ENCODE measurements at places on chromosomes 1 and 21. TPM values are rescaled to one million over a fixed set of nuclear protein-coding genes. Genes with fewer than 3 reads are reported as not detected.
A peak's percentile ranks its signal among the peaks of the same experiment; 100 is the strongest.

Gene DMRTA2
- not detected for total RNA-seq

DNA sequence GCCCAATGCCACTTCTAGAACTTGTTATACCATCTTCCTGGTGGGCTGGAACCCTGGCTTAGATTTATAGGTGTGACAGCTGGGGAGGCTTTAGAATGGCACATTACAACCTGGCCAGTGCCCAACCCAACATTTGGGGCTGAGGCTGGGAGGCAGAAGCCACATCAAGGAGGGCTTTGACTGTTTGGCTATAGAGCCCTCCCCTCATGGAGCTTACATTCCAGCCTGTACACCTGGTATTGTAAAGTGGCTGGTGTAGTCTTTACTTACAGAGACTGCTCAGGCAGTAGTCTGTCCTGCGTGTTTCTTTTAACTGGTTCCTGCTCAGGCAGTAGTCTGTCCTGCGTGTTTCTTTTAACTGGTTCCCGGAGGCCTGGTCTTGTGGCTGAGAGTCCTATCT is 10.0 kb upstream of the SLC2A1 start:
- no peak for DNase-seq

DNA sequence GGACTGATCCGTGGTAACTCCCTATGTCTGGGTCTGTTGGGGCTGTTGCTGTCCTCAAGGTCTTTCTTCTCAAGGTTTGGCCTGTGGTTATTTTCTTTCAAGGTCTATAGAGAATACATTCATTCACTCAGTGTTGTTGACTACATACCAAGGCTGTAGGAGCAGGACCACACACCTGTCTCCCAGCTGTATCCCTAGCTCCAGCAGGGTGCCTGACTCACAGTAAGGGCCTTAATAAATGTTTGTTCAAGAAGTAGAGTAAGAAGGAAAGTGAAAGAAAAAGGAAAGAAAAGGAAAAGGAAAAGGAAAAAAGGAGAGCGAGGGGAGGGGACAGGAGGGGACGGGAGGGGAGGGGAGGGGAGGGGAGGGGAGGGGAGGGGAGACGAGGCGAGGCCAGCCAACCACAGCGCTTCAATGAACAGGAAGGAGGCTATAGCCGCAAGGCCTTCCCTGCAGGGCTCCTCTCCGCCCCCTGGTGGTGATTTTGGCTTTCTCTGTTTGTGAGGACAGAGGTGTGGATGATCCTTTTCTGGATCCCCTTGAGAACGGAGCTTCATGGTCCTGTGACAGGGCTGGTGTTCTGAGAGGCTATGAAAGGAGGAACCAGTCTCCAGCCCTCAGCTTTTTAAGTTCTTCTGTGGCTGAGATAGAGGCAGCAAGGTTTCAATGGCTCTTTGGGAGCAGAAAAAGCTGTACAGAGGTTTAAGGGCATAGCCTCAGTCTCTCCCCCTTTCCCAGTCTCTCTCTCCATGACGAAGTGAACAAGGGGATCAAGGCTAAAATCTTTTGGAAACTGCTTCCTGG is 30.6 kb upstream of the LCE5A start:
- DNase-seq = peak; percentile 86

GRCh38 chr1:173405281-173405680 is 71.9 kb upstream of the PRDX6 start:
- DNase-seq = peak; percentile 40

Gene FCRL1
- total RNA-seq = not detected

DNA sequence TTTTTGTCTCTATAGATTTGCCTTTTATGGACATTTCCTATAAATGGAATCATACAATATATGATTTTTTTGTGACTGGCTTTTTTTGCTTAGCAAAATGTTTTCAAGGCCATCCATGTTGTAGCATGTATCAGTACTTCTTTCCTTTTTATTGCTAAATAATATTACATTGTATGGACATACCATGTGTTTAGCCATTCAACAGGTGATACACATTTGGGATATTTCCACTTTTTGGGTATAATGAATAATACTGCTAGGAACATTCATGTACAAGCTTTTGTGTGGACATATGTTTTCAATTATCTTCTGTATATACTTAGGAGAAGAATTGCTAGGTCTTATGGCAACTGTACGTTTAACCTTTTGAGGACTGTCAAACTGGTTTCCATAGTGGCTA is 47.4 kb downstream of the RIMS3 start:
- DNase-seq = no peak

Gene SLC45A1
- not detected for total RNA-seq

DNA sequence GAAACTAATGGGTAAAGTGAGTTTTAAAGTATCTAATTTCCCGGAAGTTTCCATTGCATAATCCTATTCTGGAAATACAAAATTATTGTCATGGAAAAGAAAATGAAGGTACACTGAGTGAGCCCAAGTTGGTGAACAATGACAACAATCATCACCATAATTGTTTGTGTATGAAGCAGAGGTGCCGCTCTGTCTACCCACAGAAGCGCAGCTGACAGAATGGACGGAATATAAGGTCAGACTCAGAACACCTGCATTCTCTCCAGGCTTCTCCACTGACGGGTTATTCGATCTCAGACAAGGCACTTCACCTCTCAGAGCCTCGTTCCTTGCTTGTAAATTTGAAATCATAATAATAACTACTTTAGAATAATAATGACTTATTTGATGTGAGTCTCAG is 99.1 kb upstream of the NGF start:
- no peak for DNase-seq

DNA sequence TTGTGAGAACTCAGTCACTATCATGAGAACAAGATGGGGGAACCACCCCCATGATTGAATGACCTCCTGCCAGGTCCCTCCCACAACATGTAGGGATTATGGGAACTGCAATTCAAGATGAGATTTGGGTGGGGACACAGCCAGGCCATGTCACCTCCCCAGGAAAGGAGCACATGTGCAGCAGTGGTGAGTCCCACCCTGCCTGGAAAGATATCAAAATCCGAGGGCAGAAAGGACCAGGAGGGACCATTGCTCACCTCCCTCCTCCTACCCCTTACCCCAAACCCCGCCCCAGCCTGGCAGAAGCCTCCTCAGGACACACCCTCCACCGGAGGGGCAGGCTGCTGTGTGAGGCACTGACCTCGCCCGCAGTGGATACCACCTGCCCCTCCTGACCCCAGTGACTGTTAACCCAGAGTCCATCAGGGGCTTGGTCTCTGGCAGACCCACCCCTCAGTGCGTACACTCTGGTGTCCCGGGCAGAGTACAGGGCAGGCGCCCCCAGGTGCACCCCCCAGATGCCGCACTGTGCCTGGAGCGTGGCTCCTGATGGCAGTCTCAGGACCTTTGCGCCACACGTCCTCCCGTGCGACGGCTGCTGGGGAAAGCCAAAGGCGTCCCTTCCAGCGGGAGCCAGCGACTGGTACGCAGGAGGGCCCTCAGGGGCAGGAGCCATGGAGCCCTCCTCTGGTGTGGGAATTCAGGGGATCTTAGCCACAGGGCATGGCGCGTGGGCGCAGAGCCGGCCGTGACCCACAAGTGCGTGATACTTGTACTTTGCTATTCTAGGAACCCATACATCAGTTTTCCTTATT is 20.9 kb downstream of the PDXK start:
- DNase-seq = peak; percentile 44

- DNase-seq = no peak
These were observed 17.6 kb upstream of the CCSAP start for GRCh38 chr1:229360420-229360819.

GRCh38 chr21:42632771-42633690 is 20.4 kb upstream of the PDE9A start:
- no peak for DNase-seq

DNA sequence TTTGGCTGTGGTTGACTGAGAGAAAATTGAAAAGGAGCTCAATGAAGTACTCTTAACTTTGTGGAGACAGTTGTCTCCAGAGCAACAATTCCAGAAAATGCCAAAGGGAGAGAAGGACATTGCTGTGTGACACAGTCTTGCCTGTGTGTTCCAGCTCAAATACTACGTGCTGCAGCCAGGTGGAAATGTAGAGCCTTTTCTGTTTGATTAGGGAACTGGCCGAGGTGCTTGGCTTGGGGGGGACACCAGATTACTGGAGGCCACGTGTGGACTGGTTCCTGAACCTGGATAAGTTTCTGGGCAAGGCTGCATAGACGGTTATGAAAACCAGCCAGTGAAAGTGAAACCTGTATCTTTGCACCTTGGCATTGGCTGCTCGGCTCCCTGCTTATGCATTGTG is 217.9 kb downstream of the CTH start:
- DNase-seq = no peak

GRCh38 chr1:228169345-228169744 is 3.7 kb downstream of the IBA57 start:
- DNase-seq = no peak

DNA sequence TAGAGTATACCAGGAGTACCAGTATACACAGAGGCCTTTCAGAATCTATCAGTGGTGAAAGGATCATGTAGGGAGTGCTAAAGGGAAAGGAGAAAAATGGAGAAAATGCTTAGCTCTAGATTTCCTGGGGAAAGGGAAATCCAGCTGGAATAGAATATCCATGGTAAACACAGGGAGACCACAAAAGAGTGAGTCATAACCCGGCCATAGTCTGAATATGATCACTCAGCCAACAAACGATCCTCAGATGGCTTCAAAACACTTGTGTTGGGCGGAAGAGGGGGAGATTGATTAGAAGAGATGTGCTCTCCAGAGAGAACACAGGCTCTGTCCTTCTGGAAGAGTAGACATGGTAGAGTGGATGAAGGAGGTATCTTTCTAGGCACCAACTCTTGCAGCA is 180.6 kb downstream of the PAPPA2 start:
- peak; percentile 53 for DNase-seq

GRCh38 chr1:29668551-29669157 is 432.3 kb downstream of the PTPRU start:
- no peak for DNase-seq

GRCh38 chr1:178052650-178053461 is 41.0 kb upstream of the RASAL2 start:
- no peak for DNase-seq

Gene SPSB1
- 6.4 TPM for total RNA-seq

Gene IGSF5
- not detected for total RNA-seq

- no peak for DNase-seq
These were observed 44.8 kb downstream of the PRDM15 start for GRCh38 chr21:41834252-41834925.

DNA sequence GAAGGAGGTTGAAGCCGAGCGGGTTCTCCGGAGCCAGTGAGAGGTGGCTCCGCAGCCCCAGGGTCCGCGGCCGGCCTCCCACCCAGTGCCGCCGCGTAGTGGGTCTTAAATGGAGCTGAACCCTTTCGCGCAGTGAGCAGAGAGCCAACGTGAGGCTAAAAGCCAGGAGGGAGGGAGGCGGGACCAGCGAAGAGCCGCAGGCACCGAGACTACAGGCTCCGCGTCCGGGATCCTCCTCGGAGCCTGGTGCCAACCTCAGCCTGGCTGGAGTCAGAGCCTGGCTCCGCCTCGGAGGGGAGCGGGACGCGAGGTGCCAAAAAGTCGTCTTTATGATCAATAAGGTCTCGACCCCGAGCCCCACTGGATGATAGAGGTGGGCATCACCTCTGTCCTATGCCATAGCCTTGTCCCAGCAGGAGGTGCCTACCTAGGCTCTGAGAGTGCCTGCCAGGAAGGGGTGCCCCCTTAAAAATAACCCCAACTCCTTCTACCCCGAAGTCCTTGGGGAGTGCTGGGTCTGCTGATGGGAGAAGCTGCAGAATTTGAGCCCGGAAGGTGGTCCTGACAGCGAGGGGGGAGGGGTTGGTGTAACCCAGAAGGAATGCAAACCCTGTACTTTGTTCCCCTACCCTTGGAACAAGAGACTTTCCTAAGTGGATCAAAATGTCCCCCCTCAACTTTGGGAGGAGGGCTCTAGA is 1.6 kb downstream of the IGSF21 start:
- DNase-seq = peak; percentile 34

Gene SH2D1B
- total RNA-seq = not detected

- DNase-seq = no peak
These were observed 40.7 kb downstream of the NME7 start for GRCh38 chr1:169326956-169327268.
